ENCODE measurements at places on chromosomes 5 and 9. TPM values are rescaled to one million over a fixed set of nuclear protein-coding genes. Genes with fewer than 3 reads are reported as not detected.
A peak's percentile ranks its signal among the peaks of the same experiment; 100 is the strongest.

DNA sequence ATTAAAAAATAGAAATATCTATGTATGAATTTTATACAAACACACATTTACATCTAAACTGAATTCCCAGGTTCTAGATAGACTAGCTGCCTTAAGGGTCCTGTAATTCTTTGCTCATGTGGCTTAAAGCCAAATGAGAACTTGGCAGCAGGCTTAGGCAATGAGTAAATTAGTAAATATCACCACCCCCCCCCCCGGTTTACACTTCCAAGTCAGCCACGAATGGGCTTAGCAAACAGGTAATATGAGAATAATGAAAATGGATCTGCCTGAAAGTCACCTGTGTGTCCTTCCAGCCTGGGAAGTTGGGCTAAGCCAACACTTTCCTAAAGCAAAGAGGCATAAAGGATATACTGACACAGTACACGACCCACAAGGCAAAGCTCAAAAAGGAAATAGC lies 108.6 kb downstream of the KLHL3 start:
- no peak for DNase-seq

C9orf153 gene
- total RNA-seq: 0.12 TPM

DNA sequence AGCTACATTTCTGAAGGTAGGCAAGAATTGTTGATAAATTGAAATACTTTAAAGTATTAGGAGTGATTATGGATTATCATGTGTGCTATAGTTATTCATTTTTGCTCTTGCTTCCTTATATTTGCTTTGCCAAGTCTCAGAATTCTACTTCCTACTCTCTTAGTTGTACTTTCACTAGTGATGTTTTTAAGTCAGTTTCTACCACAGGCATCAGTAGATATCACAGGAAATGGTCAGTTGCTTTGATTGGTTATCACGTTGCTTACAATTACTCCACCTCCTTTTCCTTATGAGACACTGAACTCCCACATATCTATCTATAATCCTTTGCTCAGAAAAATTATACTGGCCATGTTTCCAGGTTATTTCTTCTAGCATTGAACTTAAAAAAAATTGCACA lies 472.8 kb downstream of the DMRTA1 start:
- DNase-seq: no peak

GRCh38 chr5:27437594-27438200 lies 399.3 kb upstream of the CDH9 start:
- DNase-seq: no peak

GRCh38 chr5:56587381-56588130 lies 227.8 kb upstream of the MAP3K1 start:
- no peak for DNase-seq

TAF11L5 gene
- not detected for total RNA-seq

RXRA gene
- total RNA-seq: 85.2 TPM

DNA sequence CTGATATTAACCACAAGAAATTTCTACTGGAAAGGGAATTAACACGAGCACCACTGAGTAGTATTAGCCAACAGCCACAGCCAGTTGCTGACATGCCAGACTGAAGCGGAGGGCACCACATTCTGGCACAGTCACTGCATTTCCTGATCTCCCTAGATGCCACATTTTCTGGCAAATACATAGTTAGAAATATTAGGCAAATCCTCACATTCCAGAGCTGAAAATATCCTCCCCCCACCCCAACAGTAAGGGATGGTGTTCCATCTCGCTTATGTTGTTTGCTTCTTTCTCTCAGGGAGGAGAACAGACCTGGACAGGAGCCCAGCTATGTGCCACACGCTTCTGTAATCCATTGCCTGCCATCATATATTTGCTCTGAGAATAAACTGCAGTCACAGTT lies 32.8 kb upstream of the MCTP1 start:
- DNase-seq: no peak

GRCh38 chr9:73151653-73152542 lies at the start of gene ANXA1:
ANXA1 (plus strand) TSS chr9:73151865; CDS start chr9:73158536, 6,671 bp downstream.
- DNase-seq: peak; percentile 61

DNA sequence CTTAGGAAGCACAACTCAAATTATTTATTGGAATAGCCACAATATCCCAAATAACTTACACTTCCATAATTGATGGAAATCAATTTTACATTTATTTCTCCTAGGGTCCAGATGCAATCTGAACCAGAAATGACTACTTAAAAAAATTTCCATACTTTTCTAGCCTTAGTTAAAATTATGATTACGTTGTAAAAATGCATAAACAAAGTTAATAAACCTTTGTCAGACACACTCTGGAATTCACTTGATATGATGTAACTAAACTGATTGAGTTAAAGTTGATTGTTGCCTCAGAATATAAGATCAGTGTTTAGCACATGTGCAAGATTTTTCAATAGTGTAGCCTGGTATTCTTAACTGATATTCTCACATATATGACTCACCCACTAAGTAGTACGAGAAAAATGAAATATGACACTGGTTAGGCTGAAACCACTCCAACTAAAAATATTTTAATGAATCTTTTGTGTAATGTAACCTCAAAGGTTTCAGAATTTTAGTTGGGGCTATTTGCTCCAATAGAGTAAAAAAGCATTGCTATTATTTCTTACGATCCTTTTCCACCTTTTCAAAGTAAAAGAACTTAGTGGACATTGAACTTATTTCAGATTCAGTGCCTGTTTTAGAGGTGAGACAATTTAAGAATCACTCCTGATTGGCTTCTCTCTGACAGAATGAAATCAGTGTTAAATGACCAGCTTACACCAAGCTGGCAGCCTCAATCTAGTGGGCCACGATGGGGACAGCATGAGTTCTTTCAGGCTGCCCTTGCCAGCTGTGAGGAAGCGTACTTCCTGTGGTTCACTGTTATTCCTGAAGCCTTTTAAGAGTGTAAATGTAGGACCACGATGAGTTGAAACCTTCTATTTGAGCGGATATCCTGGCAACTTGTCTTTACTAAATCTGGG lies 277.2 kb upstream of the CDH9 start:
- no peak for DNase-seq

DNA sequence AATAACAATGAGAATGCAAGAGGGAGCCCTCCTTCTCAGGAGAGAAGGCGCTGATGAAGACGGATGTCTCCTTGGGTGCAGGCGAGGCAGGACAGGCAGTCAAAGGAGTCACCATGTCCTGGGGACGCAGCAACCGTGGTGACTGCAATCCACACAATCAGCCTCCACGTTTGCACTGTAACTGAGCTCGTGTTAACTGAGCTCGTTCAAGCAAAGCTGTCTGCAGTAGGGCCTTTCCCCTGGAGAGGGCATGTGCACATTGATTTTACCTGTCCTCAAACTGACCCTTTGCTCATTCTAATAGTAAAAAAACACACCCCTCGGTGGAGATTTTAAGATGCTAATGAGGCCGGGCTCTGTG lies 2.8 kb downstream of the SARDH start:
- DNase-seq: no peak

OLFM1 gene
- total RNA-seq: 24.8 TPM

DNA sequence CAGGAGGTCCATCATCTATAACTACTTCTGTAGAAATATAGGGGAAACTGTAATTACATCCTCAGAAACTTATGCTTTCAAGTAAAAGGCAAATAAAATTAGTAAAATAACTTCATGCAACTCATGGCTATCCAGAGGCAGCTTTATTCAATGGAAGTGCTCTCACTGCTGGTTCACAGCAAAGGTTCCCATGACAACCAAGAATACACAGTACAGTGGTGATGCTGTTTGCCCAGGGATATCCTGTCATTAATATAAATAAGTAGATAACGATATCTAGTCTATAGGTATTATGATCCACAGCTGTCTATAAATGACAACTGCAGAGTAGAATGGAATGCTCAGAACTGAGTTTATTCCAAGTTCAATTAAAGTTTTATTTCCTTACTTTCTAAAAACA lies 390.3 kb downstream of the PDE4D start:
- DNase-seq: no peak

HRH2 gene
- total RNA-seq: 11.3 TPM

GRCh38 chr5:378301-378891 lies 56.9 kb downstream of the AHRR start:
- DNase-seq: peak; percentile 3

DNA sequence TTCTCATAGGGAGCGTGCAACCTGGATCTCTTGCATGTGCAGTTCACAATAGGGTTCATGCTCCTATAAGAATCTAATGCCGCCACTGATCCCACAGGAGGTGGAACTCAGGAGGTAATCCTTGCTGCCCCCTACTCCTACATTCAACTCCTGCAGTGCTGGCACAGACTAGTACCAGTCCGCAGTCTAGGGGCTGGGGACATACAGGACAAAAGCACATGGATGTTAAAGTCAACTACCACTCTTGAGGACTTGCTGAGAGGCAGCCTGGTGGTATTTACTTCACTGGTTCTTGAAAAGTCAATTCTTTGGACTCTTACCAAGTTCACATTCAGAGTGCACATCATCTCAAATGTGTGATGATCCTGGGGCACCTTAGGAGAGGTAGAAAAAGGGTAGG lies 33.0 kb downstream of the MTMR12 start:
- DNase-seq: no peak

SDHA gene
- 84.7 TPM for total RNA-seq

GRCh38 chr5:115578657-115579056 lies 23.6 kb downstream of the TICAM2 start:
- no peak for DNase-seq

INSL4 gene
- total RNA-seq: not detected

FOXD4L4 gene
- 0.21 TPM for total RNA-seq

IL3 gene
- total RNA-seq: not detected

DNA sequence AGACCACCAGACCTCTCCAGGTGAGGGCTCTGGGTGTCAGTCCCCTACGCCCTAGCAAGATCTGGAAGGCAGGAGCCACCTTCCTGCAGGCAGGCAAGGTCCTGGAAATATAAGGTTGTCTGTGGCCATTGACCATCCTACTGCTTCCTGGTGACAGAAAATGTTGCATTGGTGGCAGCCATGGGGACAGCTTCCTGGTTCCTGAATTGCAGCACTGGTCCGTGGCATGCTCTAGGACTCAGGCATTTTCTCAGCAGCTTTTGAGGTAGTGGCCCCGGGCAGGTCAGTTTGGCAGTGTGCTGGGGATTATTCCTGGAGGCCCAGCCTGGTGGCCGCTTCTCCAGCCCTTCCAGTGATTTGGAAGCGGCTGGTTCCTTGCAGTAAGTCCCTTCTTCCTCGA lies 36.6 kb upstream of the KCNMB1 start:
- no peak for DNase-seq

- DNase-seq: no peak
These were observed 13.0 kb downstream of the RXRA start for GRCh38 chr9:134339183-134339806.

GRCh38 chr9:101999441-101999840 lies 261.0 kb upstream of the GRIN3A start:
- no peak for DNase-seq

GRCh38 chr5:150241298-150242160 lies 48.0 kb downstream of the CAMK2A start:
- peak; percentile 75 for DNase-seq

GRCh38 chr9:110887276-110887675 lies 151.0 kb downstream of the LPAR1 start:
- DNase-seq: no peak

GRCh38 chr5:179803651-179804554 lies 2.8 kb downstream of the MGAT4B start:
- DNase-seq: no peak

DNA sequence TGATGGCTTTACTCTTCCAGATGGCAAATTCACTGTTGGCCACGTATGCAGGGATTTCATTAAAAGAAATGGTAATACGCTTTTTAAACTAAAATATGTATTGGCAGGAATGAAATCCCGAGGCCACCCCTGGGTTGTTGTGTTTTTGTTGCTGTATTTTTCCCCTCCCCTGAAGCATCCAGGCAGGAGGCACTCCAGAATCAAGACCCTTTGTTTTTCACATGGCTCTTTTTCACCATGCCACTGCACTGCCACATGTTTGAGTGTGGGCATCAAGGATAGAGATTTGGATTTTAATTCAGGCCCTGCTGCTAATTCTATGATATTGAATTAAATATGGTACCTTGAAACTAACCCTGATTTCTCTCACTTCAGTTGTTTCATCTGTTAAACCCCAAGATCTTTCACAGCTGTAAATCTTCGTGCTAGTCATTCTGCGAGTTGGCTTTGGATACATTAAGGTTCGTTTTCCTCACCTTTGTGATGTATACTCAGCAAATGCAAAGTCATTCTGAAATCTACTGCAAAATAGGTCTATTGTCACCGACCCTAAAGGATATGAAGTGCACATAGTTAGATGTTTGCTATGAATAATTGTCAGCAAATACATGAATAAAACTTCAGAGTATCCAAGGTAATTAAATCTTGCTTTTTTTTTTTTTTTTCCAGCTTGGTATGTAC lies 533.4 kb downstream of the PTPRD start:
- DNase-seq: no peak

ANKRD31 gene
- 0.51 TPM for total RNA-seq

ADAMTS19 gene
- 7.8 TPM for total RNA-seq

SYNPO gene
- 10.3 TPM for total RNA-seq

GRCh38 chr5:167710444-167711073 lies 580.9 kb upstream of the WWC1 start:
- no peak for DNase-seq

GRCh38 chr5:60372786-60373185 lies 327.2 kb downstream of the DEPDC1B start:
- DNase-seq: no peak

- no peak for DNase-seq
These were observed 138.7 kb upstream of the EFNA5 start for GRCh38 chr5:107809201-107810034.

DNA sequence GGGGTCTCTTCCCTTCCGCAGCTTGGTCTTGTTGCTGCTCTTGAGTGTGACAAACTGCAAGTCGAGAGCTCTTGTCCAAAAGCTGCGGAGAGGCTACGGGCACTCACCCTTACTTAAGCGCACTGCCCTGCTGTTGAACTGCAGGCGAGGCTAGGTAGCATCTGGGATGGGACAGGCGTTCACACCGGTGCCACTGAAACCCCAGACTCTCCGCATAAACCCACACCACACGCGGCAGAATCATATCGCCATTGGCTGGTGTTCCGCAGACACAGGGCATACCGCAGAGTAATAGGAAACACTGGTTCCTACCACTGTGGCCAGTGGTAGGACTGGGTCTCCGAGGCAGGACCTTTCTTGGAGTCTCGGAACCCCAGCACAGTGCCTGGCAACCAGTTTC lies 2.2 kb upstream of the NPR3 start:
- no peak for DNase-seq

ECM2 gene
- 63.1 TPM for total RNA-seq

DNA sequence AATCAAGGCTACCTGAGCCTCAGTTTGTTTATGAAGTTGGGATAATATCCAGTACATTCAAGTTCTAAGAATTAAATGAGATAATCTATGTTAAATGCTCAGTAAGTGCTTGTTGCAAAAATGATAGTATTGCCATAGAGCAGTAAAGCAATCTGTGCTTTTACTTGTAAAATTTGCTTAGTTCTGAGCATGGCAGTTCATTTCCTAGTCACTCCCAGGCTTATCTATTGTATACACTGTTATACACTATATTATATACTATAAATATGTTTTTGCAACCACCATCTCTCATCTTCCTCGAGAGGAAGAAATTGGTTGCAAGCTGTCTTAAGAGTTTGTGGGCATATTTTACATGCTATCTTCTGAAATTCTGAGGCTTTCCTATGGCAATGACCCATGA lies 63.4 kb downstream of the MTREX start:
- DNase-seq: no peak

HAUS6 gene
- total RNA-seq: 7.6 TPM

BTNL3 gene
- total RNA-seq: not detected
